Mucosa of descending colon (tissue), 3 donors: ENCODE measurements at places on chromosomes 5 and 9.

- no peak for DNase-seq
Observed at GRCh38 chr9:117461386-117461785, 46.5 kb upstream of the ASTN2 start.

DNA sequence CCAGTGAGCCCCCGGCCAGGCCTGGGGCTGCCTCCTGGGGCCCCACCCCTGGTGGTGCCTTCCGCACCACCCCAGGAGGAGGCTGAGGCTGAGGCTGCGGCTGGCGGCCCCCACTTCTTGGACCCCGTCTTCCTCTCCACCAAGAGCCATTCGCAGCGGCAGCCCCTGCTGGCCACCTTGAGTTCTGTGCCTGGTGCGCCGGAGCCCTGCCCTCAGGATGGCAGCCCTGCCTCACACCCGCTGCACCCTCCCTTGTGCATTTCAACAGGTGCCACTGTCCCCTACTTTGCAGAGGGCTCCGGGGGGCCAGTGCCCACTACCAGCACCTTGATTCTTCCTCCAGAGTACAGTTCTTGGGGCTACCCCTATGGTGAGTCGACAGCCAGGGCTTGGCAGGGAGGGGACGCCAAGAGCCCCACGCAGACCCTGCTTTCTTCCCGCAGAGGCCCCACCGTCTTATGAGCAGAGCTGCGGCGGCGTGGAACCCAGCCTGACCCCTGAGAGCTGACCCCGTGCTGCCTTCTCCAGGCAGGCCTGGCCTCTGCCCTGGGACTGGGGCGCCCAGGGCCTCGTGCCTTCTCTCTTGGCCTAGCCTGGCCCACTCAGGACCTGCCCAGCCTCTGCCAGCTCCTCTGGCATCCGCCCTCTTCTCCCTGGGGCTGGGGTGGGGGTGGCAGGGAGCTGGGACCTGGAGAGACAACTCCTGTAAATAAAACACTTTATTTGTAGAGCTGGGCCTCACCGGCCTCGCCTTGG is 4.0 kb upstream of the EHMT1 start:
- DNase-seq: no peak

DNA sequence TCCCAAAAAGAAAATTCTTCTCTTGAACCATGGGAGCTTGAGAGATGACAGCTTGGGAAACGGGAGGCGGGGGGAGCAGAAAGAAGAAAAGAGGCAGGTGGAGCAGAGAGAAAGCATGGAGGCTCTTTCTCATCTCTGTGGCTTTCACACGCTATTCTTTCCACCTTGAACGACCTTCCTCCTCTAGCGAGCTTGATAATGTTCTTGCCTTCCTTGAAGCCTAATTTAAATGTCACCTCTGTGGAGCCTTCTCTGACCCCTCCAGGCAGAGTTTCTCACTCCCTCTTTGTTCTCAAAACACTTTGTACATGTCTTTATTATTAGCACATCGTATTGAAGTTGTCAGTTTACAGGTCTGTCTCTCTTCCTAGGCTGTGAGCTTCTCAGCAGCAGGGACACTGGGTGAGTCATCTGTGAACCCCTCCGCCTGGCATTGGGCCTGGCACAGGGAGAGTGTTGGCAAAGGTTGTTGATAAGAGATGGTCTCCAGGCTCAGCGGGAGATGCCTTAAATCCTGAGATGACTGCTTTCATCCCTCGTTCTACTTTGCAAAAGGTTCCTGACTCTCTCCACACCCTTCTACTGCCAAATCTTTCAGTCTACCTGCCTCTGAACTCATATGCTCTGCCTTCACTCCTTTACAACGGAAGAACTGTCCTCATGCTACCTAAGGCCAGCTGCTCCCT is 14.1 kb upstream of the STRBP start:
- DNase-seq: no peak

- DNase-seq: no peak
Observed at GRCh38 chr5:116789522-116789921, 214.9 kb upstream of the SEMA6A start.

- no peak for DNase-seq
Observed at GRCh38 chr9:27019589-27019988, 14.1 kb upstream of the LRRC19 start.

DNA sequence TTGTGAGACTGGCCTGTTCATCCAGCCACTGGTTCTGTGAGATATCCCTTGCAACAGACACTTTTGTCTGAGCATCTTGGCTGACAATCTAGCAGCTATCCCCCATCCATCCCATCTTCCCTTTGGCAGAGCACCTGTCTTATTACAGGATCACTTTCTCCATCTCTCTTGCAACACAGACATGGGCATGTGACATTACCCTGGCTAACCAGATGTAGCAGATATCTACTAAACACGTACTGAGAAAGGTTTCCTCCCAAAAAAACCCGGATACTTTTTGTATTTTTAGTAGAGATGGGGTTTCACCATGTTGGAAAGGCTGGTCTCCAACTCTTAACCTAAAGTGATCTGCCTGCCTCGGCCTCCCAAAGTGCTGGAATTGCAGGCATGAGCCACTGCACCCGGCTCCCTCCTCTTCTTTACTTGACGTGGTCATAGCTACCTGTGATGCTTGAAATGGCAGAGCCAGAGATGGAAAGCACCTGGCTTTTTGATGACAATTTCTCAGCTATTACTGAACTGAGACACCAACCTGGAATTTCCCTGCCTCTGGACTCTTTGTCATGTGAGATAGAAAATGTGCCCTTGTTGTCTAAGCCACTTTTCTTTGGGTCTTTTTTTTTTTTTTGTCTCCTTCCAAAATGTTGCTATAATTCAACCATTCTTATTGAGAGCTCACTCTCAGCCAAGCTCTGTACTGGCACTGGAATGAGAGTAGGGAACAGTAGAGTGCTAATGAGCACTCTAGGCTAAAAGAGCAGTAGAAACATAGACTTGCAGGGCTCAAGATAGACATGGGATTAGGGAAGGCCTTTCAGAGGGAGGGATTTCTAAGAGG is 32.6 kb downstream of the FNBP1 start:
- no peak for DNase-seq
